CD4-positive, alpha-beta memory T cell (primary cell): ENCODE measurements at places on chromosomes 12 and 14. TPM values are rescaled to one million over a fixed set of nuclear protein-coding genes. Genes with fewer than 3 reads are reported as not detected.

SIX6 gene
- not detected for total RNA-seq

OTOGL gene
- not detected for total RNA-seq

AKAP5 gene
- 0.14 TPM for total RNA-seq

SERPINA10 gene
- total RNA-seq: not detected

NRIP2 gene
- total RNA-seq: not detected

P2RX2 gene
- not detected for total RNA-seq

APOLD1 gene
- total RNA-seq: 2.7 TPM

AQP2 gene
- total RNA-seq: not detected

SMCO2 gene
- total RNA-seq: not detected

KIF5A gene
- total RNA-seq: 0.96 TPM

EPYC gene
- not detected for total RNA-seq

TMCC3 gene
- total RNA-seq: 0.36 TPM

LBHD2 gene
- total RNA-seq: not detected

TROAP gene
- total RNA-seq: 0.26 TPM

KRT83 gene
- not detected for total RNA-seq

B3GNT4 gene
- 0.93 TPM for total RNA-seq

HELB gene
- total RNA-seq: 64.9 TPM

DMAC2L gene
- 15.9 TPM for total RNA-seq

CDK2 gene
- total RNA-seq: 17.5 TPM

FAM222A gene
- 0.55 TPM for total RNA-seq

CISTR gene
- not detected for total RNA-seq

FAM177A1 gene
- 41.5 TPM for total RNA-seq

PELI2 gene
- 16.4 TPM for total RNA-seq

GPRC5D gene
- not detected for total RNA-seq

ARG2 gene
- total RNA-seq: 0.55 TPM

CPM gene
- total RNA-seq: 3.1 TPM

CLEC14A gene
- total RNA-seq: not detected

OAS1 gene
- total RNA-seq: 10.9 TPM

PARPBP gene
- 2.3 TPM for total RNA-seq

SLCO1B1 gene
- total RNA-seq: not detected

RNF212B gene
- not detected for total RNA-seq

CNTN1 gene
- total RNA-seq: not detected

RASSF9 gene
- not detected for total RNA-seq

HOXC4 gene
- total RNA-seq: not detected

MDM1 gene
- 27.0 TPM for total RNA-seq

SLC5A8 gene
- total RNA-seq: not detected

CEP170B gene
- total RNA-seq: 3.8 TPM

ZBTB42 gene
- 11.6 TPM for total RNA-seq

COX8C gene
- not detected for total RNA-seq

MYF6 gene
- not detected for total RNA-seq

ISCA2 gene
- 33.1 TPM for total RNA-seq

DLGAP5 gene
- not detected for total RNA-seq

GSC gene
- total RNA-seq: not detected

STON2 gene
- not detected for total RNA-seq

MED13L gene
- 156 TPM for total RNA-seq

KITLG gene
- total RNA-seq: not detected

SERPINA12 gene
- not detected for total RNA-seq

GCH1 gene
- 28.4 TPM for total RNA-seq

CMA1 gene
- not detected for total RNA-seq

TNFAIP2 gene
- 5.1 TPM for total RNA-seq

SLC6A13 gene
- 0.32 TPM for total RNA-seq

TRHDE gene
- total RNA-seq: not detected

CLEC9A gene
- not detected for total RNA-seq

MAX gene
- total RNA-seq: 188 TPM

PDE3A gene
- total RNA-seq: not detected

GNB3 gene
- total RNA-seq: 5.1 TPM

ESPL1 gene
- 0.20 TPM for total RNA-seq

GALNT16 gene
- total RNA-seq: 0.06 TPM
